Stimulated activated CD8-positive, alpha-beta memory T cell treated with anti-CD3 and anti-CD28 coated beads, Interleukin-2, amount 100 ng/mL, for 1 hour (primary cell): ENCODE measurements at places on chromosomes 2 and 18.

GRCh38 chr2:239930378-239930777, 94.8 kb downstream of the NDUFA10 start:
- DNase-seq = no peak

- DNase-seq = no peak
These were observed 8.9 kb upstream of the KLHL29 start for GRCh38 chr2:23376075-23376474.

- DNase-seq = no peak
These were observed 56.5 kb upstream of the TMEM247 start for GRCh38 chr2:46422717-46423394.

DNA sequence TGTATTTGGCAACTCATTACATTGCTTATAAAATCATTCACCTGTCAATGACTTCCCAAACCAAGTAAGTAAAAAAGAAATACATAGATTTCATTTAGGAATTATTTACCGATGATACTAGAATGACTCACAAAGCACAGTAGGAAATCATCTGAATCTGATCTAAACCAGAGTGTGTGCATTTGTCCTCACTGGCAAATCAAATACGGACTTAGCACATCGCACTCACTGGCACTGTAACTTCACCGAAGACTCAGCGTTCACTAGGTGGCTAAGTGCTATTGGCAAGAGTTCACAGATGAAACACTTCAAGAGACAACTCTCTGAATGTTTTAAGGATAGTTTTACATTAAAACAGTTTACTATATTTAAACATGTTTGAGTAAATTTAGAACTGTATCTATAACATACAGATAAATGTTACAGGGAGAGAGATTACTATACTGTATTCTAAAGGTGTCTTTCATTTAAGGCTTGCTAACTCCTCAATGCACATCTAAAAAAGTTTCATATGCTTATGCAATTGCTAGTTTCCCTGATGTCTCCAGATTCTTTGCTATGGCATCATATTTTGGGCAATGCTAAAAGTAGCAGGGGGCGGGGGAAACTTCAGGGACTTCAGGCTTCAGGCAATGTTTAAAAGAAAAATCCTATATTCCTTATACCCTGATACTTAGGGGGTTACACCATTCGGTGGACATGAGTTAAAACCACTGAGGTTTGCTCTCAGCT, 48.8 kb downstream of the STK39 start:
- DNase-seq = no peak

GRCh38 chr2:73982140-73982617, 2.5 kb upstream of the TET3 start:
- DNase-seq = no peak

DNA sequence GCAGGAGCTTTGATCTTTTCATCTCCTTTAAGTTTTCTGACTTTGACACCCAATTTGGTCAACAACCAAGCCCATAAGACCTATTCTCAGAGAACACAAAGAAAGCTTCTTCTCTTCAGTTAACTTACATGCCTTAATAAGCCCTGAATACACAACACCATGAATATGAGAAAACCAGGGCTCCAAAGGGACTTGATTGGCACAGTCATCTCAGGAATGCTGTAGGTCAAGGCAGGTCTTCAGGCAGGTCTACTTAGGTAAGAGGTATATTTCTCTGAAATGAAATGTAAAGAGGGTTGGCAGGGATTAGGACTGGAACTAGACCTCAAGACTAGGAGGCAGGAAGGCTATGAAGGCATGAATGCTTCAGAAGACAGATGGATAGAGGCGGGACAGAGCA, 24.4 kb upstream of the EIF2AK3 start:
- no peak for DNase-seq

GRCh38 chr2:98374958-98375570, 28.8 kb downstream of the CNGA3 start:
- DNase-seq = no peak

DNA sequence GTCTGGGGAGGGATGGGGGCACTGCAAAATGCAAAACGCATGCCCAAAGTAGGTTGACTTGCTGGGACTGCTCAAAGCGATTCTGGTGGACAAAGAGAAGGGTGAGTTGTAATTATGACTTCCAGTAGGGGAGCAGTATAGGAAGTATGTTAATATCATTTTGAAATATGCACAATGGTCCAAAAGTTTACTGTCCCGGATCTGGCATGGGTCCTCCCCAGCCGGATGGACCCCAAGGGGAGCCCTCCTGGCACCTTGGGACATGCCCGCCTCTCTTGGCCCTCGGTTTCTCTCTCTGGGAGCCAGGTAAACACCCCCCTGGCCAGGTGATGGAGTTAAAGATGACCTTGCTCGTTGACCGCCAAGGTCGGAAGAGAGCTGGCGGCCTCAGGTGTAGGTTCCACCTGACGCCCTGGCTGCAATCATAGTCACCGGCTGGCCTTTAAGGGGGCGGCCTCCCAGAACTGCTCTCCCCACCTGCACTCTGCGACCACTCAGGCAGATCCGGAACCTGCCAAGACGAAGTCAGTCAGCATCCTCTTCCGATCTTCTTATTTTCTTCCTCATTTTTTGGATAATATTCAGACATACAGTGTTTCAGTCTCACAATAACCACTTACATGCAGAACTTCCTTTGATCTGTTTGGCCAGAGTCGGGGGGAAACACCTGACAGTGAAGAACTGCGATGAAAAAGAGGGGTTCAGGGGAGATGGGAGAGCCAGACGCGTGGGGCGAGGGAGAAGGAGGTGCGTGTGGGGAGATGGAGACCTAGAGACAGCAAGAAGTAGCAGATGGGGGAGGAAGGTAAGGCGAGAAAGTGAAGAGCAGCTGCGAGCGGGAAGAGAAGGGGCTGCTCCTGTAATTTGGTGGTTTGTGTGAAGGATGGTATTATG, 148.3 kb downstream of the MEIS1 start:
- DNase-seq = no peak

DNA sequence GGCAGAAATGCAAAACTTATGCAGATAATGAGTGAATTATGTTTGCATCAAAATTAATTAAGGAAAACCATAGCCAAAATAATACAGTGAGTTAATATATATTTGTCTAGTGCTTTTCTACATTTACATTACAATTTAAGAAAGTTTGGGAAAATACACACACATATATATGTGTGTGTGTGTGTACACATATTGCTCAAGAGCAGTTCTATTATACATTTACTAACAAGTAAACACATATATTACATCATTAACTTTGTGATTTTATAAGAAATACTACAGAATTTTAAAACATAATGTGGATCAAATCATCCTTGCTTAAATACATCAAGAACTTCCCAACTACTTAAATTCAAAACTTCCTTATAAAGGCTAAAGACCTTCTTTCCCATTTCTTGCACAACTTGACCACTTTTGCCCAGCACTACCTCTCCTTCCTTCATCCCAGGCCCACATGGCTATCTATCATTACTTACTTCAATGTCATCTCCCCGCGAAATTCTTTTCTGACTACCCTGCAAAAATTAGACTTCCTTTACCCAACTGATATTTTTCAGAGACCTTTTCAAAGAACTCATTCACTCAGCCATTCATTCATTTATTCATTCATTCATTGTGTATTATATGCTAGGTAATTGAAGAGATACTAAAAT, 68.4 kb downstream of the COL5A2 start:
- DNase-seq = no peak

GRCh38 chr2:37005118-37005868, 39.0 kb upstream of the STRN start:
- no peak for DNase-seq

DNA sequence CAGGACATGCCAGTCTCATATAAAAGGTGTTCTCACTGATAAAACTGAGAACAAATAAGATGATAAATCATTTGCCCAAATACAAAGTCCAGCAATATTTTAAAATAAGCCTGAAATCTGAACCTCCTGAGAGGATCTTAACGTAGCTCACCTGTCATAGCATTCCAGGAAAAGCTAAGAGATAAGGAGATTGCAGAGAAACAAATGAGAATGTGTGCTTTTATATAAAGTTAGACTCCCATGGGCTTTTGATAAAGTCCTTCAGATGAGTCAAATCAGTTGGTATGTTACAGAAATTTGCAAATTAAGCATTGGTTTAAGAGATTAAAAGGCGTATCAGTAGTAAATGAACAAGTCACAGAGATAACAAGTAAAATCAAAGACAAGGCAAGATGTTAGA, 452.9 kb upstream of the CHAC2 start:
- DNase-seq = no peak

- DNase-seq = no peak
These were observed 157.8 kb downstream of the DNAH6 start for GRCh38 chr2:84674099-84674498.

- no peak for DNase-seq
These were observed 17.5 kb upstream of the CCL20 start for GRCh38 chr2:227796045-227796711.

- no peak for DNase-seq
These were observed 42.6 kb downstream of the PNO1 start for GRCh38 chr2:68200157-68200787.

DNA sequence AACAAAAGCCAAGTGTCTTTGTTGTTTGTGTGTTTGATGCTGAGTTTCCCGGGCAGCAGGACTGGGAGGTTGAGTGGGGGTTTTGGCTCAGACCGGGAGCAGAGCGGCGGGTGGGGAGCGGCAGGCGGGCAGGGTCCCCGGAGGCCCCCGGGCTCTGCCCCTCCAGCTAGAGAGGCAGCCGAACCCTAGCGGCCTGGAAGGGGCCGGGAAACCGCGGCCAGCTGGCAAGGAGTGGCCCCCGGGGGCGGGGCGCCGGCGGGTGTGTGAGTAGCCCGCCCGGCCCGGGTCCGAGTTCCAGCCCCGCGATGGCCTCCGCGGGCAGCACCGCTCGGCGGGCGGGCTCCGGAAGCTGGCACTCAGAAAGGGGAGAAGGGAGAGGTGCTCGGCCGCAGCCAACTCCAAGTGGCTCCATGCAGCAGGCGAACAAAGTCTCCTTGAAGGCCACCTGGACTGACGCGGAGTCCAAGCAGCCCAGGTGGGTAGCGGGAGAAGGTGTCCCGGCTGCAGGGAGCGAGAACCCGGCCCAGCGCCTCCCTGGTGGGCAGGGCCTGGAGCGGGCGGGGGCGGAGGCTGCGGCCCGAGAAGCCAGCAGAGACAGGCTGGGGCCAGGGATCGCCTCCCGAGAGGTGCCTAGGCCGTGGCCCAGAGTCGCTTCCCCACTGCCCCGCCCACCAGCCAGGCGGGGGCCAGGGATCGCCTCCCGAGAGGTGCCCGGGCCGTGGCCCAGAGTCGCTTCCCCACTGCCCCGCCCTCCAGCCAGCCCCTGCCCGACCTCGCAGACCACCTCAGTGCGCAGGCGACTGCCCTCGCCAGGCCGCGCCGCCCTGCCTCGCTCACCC, at the start of gene ANKRD53:
Gene ANKRD53 (plus strand): TSS at position 290 of the 839 bp plus-strand sequence. CDS start 16 bp downstream, at position 306.
- DNase-seq = no peak

DNA sequence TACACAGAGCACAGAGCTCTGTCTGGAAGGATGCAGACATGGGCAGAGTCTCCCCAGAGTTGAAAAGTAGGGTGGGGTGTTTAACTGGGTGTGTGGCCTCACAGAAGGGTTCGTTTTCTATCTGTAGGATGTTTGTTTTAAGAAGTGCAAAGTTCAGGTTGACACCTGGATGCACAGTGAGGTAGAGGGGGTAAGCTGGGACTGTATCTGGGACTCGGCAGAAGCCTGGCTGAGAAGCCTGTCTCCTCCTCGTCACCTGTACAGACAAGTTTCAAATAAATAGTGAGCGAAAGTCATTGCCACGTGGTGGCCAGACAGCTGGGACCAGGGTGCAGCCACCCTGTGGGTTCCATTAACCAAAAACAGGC, 145.9 kb downstream of the KLHL29 start:
- no peak for DNase-seq

- no peak for DNase-seq
These were observed 69.0 kb upstream of the ALPP start for GRCh38 chr2:232309592-232309991.

- DNase-seq = no peak
These were observed 441.4 kb downstream of the DCDC2C start for GRCh38 chr2:4144731-4145130.

DNA sequence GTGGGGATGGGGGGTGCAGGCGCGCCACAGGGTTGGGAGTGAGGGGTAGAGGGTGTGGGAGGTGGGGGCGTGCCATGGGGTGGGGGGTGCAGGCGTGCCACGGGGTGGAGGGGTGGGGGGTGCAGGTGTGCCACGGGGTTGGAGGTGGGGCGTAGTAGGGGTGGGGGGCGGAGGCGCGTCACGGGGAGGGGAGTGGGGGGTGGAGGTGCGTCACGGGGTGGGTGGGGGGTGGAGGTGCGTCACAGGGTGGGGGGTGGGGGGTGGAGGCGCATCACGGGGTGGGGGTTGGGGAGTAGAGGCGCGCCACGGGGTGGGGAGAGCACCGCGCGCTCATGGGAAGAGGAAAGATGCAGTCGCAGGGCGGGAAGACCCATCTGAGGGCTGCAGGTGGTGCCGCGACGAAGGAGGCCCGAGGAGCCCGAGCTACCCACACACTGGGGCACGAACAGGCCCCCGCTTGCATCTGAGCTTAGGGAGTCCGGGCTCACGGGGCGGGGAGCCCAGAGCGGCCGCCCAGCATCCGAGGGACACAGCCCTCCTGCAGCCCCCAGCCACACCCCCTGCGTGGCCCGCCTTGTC, 37.5 kb downstream of the SNED1 start:
- peak; percentile 23 for DNase-seq

DNA sequence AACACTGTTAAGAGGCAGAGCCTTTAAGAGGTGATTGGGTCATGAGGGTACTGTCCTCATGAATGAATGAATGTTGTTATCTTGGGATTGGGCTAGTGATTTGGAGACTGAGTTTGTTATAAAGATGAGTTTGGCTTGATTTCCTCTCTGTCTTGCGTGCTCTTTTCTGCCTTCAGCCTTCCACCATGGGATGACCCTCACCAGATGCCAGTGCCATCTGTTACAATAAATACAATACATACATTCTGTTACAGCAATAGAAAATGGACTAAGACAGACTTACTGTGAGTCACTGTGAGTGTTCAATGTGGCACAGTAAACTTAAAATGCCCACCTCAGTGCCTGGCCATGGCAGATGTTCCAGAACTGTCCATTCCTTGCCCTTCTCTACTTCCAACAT, 95.0 kb upstream of the ZFP36L2 start:
- DNase-seq = no peak
